ENCODE measurements at places on chromosomes 11 and 22.

- no peak for DNase-seq
These were observed 83.8 kb upstream of the CSNK2A3 start for GRCh38 chr11:11436715-11437313.

DNA sequence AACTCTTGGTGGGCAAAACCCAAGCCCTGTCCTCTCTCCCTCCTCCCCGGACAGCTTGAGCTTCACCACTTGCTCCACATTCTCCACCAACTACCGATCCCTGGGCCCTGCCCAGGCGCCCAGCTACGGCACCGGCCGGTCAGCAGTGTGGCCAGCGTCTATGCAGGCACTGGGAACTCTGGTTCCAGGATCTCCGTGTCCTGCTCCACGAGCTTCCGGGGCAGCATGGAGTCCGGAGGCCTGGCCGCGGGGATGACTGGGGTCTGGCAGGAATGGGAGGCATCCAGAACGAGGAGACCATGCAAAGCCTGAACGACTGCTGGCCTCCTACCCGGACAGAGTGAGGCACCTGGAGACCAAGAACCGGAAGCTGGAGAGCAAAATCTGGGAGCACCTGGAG, 68.9 kb upstream of the RTL6 start:
- DNase-seq, result no peak

DNA sequence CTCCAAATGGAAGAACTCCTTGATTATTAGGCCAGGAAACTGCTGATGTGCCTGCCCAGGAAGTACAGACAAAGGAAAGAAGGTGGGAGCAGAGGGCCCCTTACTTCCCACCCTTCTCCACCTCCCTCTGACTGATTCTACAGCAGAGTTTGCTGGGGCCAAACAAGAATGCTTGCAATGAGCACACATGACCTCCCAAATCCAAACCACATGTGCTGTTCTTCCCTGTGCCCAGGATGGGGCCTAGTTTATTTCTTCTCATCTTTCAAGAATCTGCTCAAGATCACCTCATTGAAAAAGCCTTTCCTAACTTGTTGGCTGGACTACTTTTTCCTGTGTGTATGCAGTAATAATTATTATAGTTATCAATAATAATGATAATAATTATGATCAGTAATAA, 286.1 kb downstream of the RAB38 start:
- no peak for DNase-seq

- peak; percentile 51 for DNase-seq
These were observed 284.8 kb downstream of the ETS1 start for GRCh38 chr11:128302425-128303186.
